ENCODE measurements at places on chromosomes 3 and 15.

DNA sequence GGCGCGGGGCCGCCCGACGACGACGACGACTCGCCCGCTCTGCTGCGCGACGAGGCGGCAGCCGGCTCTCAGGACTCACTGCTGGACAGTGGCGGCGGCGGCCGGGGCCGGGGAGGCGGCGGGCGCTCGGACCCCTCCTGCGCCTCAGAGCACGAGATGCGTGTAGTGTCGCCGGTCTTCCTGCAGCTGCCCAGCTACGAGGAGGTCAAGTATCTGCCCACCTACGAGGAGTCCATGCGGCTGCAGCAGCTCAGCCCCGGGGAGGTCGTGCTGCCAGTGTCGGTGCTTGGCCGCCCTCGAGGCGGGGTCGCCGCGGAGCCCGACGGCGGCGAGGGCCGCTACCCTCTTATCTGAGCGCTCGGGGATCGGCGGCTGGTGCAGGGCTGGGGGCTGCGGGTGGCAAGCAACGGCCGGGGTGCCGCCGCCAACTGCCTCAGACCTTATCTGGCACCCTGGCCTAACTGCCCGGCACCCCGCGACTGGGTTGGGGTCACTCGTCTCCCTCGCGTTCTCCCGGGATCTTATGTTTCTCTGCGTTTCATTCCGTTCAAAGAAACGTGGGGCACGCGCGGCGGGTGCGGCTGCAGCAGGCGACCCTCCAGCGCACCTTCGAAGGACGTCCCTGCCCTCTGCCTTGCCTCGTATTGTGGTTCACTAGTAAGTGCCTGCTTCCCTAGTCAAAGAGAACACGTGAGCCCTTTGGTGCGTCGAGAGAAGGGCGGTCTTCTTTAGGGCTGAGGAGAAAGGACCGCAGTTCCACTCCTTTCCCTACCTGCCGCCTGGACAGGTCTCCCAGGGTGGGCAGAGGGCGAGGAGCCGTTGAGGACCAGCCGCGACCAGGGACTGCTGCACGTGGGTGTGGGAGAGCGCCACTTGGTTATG is 1.0 kb downstream of the C3orf80 start:
- DNase-seq, result peak; percentile 72

- no peak for DNase-seq
Observed at GRCh38 chr3:187594272-187594671, 75.9 kb downstream of the SST start.

DNA sequence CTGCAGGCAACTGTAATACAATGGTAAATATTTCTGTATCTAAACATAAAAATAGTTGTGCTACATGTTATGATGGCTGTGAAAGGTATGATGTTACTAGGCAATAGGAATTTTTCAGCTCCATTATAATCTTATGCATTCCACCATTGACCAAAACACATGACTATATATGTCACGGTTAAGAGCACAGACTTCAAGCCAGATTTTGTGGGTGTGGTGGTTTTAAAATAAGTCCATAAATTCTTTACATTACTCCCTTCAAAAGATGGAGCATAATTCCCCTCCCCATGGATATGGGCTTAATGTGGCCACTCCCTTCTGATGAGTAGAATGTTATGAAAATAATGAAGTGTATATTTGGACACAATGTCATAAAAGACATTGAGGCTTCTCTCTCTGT is 88.4 kb upstream of the TBC1D5 start:
- no peak for DNase-seq

- no peak for DNase-seq
Observed at GRCh38 chr3:71185733-71186455, 397.6 kb downstream of the FOXP1 start.

DNA sequence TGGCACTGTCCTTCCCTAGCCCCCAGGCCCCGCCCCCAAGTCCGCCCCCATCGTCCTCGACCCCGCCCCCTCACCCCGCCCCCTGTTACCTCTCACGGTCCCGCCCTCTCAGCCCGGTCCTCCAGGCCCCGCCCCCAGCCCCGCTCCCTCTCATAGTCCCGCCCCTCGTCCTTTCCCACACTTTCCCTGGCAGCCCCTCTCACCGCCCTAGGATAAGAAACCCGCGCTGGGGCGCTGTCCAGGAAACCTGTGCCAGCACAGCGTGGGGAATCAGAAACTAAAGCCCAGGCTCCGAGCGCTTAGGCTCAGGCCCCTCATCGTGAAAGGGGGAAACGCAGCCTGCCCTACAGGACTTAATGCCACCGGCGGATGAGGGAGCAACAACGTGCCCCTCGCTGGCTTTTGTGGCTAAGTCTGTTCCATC is 20.9 kb downstream of the TRPM1 start:
- DNase-seq, result peak; percentile 90

DNA sequence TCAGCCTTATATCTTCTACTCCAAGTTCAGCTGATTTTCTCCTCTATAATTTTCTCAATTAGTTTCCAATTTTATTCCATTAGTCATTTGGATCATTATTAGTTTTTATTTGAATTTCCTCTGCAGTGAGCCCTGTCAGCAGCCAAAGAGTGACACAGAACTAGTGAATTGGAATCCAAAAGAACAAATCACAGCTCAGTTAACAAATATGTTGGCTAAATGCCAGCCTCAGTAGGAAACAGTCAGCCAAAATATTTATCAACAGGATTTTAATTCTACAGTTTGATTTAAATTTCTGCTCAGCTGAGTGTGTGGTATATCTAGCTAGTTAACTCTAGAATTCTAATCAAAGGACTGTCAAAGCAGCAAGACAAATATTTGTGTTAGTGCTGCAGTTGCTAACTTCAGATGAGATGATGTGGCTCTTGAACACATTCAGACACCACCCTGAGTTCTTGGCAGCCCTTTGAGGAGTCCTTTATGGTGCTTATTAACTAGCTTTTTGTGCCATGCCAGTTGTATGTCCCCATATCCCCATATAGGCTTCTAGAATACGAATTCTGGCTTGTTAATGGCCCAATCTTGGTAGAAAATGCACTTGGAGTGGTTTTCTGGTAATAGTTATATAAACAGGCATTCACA is 194.5 kb downstream of the CPNE4 start:
- no peak for DNase-seq

DNA sequence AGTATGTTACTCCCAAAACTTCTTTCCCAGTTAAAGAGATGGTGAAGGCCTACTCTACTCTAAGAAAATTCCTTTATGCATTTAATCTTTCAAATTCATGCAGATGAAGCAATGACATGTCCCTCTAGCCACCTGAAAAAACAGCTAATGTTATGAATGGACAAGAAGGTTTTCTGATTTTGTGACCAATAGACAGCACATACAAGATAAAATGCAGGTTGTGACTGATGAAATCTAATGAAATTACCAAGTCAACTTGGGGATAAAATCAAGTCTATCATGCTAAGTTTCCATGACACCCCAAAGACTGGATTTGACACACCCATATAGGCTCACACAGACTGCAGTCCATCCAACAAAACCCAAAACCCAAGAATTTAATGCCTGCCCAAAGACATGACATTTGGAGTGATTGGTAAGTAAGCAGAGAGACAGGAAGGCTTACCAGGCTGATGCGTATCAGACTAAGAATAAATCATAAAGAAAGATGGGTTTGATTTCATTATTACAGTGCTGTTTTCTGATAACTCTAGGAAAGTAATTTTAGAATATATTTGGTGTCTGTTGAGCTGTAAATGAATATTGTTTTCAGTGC is 26.4 kb downstream of the CD47 start:
- no peak for DNase-seq

DNA sequence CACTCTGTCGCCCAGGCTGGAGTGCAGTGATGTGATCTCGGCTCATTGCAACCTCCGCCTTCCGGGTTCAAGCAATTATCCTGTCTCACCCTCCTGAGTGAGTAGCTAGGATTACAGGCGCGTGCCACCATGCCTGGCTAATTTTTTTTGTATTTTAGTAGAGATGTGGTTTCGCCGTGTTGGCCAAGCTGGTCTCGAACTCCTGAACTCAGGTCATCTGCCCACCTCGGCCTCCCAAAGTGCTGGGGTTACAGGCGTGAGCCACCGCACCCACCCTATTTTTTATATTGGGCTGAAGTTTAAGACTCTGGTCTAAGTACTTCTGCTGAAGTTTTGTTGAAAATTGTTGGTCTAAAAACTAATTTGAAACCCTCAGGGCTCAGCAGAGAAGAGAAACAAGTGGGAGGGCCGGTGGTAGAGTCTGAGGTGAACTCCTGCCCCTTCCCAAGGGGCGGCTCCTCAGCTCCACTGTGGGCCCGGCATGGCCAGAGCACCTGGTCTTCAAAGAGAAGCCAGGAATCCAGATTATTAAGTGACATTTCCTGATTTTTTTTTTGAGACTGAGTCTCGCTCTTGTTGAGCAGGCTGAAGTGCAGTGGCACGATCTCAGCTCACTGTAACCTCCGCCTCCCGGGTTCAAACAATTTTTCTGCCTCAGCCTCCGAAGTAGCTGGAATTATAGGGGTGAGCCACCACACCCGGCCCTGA is 4.0 kb downstream of the HDAC11 start:
- DNase-seq, result no peak

DNA sequence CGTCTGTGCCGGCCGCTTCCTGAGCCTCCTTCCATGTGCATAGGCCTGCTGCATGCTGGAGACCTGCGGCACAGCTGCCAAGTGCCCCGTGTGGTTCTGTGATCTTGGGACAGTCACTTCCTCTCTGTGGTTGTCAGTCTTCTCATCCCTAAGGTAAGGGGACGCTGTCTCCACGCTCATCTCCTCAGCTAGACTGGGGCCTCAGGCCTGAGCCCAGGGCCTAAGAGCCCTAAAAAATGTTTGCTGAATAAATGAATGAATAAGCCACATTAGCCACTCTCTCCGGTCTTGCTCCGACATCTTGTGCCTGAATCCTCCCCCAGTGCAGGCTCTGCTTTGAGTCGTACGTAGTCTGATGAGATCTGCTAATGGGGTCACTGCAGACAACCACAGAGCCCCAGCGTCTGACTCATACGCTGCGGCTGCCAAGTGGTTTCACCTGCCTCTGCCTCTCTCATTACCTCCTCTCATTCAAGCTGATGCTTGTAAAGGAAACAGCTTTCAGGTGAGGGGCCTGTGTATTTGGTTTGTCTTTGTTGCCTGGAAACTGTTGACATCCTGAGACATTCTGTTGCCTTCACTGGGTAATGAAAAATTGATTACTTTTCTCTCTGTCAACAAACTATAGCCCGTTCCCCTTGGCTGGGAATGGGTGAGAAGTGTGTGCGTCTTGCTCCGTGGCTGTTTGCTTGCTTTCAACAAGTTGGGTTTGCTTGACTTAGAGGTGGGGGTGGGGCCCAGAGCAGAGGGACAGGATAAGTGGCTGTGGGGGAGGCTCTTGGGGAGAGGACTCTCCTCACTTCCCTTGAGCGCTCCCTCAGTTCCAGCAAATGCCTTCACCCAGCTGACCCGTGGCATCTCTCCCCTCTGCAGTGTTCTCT is 15.9 kb downstream of the RPLP1 start:
- peak; percentile 43 for DNase-seq

DNA sequence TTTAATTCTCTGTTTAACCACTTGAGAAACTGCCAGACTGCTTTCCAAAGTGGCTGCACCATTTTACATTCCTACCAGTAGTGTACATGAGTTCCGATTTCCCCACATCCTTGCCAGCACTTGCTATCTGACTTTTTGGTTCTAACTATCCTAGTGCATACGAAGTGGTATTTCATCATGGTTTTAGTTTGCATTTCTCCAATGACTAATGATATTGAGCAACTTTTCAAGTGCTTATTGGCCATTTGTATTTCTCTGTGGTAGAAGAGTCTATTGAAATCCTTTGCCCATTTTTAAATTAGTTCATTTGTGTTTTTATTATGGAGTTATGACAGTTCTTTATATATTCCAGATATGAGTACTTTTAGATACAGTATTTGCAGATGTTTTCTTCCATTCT is 247.8 kb downstream of the GABRB3 start:
- DNase-seq, result no peak

GRCh38 chr15:76270876-76271275 is 40.4 kb downstream of the ETFA start:
- no peak for DNase-seq

- peak; percentile 58 for DNase-seq
Observed at GRCh38 chr3:20511863-20512505, 326.0 kb upstream of the SGO1 start.

GRCh38 chr3:124316034-124316287 is 324.0 kb upstream of the ROPN1 start:
- no peak for DNase-seq

DNA sequence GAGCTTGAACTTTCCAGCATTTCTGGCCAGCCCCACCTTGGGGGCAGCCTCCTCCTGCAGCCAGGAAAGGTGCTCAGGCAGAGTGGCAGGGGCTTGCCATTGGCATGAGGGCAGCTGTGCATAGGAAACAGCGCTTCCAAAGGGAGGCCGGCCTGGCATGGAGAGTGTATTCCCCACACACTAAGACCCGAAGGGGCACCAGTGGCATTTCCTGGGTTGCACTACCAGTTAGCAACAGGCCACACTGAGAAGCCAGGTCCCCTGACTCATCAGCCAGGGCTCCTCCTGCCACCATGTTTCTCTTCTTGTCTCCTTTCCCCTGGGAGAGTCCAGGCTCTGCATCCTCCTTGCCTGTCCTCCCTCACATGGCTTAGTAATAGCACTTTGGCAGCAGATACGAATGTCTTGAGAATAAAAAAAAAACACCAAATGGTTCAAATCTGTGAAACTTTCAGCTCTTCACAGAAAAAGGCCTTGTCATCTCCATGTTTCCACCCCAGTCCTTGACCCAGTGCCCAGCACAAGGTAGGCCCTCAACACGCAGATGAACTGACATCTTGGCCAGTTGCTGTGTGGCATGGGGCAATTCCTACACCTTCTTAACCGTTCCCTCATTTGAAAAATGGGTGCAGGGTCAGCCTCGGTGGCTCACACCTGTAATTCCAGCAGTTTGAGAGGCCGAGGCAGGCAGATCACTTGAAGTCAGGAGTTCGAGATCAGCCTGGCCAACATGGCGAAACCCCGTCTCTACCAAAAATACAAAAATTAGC is 180.4 kb downstream of the SMAD6 start:
- DNase-seq, result peak; percentile 42

GRCh38 chr3:126910231-126910630 is 72.7 kb upstream of the PLXNA1 start:
- no peak for DNase-seq
